ENCODE measurements at places on chromosomes 11 and 22.

DNA sequence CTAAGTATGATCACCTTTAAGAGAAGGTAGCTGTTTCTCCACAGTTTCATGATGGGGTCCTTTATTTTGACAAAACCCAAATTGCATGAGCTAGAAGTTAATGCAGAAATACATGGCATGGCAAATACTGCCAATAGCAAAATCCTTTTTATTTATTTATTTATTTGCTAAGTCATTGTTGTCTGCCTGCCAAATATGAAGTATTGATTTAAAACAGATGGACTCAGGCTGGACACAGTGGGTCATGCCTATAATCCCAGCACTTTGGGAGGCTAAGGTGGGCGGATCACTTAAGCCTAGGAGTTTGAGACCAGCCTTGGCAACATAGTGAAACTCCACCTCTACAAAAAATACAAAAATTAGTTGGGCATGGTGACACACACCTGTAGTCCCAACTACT lies 52.4 kb downstream of the LARGE2 start:
- DNase-seq, result no peak

DNA sequence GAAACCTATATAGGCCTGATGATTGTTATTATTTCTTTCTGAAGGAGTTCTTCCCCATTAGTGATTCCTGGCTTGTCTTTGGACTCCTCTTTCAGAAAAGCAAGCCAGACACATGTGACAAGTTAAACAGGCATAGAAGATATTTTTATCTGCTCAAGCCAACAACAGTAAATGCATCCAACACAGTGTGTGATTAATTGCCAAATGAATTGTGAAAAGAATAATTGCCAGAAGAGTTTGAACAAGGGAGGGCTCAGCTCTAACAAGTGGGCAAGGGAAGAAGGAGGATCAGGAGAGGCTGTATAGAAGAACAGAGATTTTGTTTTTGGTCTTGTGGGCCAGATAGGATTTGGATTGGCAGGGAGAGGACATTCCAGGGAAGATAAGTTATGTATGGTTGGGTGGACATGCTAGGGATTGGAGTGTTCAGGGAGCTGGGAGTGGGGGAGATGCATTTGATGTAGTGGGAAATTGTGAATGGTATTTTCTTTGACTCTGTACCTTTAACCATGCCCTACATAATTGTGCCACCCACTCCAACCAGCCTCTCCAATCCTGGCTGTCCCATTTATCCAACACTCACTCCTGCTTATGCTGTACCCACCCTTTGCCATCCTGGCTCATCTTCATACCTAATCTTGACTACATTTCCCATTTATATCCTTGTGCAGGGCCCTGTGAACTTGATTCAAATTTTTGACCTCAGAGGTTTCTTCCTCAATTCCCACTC lies 172.8 kb downstream of the RRAS2 start:
- DNase-seq, result no peak

- DNase-seq, result no peak
These were observed 63.0 kb downstream of the WNT11 start for GRCh38 chr11:76143274-76143673.

- DNase-seq, result no peak
These were observed 117.6 kb downstream of the MPPED1 start for GRCh38 chr22:43529461-43529860.

GRCh38 chr22:26225207-26225606 lies 55.9 kb downstream of the SEZ6L start:
- DNase-seq, result no peak

DNA sequence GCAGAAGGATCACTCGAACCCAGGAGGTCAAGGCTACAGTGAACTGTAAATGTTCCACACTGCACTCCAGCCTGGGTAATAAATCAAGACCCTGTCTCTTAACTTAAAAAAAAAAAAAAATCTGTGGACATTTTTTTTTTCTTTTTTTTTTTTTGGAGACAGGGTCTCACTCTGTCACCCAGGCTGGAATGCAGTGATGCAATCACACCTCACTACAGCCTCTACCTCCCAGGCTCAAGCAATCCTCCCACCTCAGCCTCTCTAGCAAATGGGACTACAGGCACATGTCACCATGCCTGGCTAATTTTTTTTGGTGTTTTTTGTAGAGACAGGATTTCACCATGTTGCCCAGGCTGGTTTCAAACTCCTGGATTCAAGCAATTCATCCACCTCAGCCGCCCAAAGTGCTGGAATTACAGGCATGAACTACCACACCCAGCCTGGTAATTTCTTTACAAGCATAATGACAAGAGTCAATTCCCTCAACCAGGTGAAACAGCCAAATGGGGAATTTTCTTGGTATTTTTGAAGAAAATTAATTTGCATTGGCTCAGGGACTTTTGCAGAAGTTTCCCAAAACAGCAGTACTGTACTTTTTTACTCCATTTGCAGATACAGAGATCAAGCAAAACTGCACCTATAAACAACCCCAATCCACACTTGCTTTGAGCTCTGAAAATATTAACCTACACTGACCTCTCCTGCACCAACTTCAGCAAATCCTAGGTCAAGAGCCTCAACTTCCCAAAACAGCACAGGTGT lies 44.0 kb downstream of the MRTFA start:
- no peak for DNase-seq

All from SJSA1 (cell line).